DMS53 (cell line): ENCODE measurements at places on chromosomes 11 and 22.

GRCh38 chr22:50270666-50271394, 650 bp upstream of the MAPK11 start:
- DNase-seq: peak; percentile 73

DNA sequence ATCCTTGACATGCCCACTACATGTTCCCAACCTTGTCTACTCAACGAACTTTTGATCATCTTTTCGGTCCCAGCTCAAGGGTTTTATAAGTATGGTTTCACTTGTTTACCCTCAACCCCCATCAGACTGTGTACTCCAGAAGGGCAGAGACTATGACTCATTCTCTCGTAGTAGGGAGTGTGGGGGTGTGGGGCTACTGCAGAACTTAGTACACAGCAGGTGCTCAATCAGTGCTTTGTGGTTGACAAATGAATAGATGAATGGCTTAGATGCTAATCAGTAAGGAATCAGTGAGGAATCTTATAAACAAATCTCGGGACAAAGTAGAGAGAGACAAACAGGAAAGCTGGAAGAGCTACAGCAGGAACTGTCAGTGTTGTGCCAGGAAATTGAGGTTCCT, 151.7 kb upstream of the PLET1 start:
- DNase-seq: peak; percentile 74

GRCh38 chr22:31752096-31752847, 1.5 kb upstream of the DEPDC5 start:
- peak; percentile 15 for DNase-seq

DNA sequence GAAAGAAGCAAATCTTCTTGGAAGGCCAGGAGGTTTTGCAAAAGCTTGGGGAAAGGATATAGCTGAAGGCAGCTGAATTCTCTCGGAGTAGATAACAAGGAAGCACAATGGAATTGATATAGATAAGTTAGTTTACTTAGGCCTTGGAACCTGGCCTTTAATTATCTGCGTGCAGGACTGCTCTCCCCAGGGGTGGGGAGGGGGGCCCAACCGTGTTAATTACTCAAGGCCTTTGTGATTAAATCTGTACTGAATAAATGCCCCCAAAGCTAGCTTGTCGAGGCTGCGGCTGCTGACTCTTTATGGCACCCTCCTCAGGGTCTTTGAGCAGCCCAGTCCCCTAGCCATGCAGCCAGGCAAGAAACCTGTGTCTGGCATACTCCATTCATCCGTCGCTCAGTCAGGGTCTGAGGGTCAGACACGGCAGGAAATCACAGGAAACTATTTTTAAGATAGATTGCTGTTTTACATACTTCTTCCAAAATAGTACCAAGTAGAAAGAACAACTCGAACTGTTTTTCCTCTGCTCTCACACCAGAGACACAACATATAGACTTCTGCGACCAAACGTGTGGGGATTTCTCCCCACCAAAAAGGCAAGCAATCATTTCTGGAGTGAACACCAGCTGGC, 36.5 kb downstream of the MS4A2 start:
- DNase-seq: no peak

DNA sequence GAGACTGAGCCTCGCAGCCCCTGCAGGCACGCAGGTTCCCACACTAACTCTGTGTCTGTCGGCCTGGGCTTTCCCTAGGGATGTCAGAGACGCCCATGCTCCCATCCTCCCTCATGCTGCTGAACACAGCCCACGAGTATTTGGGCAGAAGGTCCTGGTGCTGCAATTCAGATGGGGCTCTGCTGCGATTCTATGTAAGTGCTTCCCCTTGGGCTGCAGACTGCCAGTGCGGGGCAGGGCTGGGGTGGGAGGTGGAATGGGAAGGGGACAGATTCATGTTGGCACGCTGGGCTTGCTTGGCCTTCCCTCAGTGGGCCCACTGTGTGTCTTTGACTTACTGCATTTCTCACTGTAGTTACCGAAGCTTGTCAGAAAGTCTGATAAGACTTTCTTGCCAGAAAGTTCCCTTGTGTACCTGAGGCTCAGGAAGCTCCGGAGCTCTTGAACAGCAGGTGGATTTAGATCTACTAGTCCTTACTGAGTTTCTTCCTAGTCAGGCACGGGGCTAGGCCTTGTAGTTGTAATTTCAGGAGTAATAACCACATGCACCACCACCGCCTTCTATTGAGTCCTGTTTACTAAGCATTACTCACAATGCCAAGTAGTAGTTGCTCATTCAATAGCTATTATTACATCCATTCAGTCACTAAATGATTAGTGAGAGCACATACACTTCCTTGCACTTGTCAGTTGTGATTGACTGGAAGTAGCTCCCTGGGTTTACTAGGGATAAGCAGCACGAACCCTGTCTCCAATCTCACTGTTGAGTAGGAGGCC, 65.2 kb downstream of the CABIN1 start:
- no peak for DNase-seq

DNA sequence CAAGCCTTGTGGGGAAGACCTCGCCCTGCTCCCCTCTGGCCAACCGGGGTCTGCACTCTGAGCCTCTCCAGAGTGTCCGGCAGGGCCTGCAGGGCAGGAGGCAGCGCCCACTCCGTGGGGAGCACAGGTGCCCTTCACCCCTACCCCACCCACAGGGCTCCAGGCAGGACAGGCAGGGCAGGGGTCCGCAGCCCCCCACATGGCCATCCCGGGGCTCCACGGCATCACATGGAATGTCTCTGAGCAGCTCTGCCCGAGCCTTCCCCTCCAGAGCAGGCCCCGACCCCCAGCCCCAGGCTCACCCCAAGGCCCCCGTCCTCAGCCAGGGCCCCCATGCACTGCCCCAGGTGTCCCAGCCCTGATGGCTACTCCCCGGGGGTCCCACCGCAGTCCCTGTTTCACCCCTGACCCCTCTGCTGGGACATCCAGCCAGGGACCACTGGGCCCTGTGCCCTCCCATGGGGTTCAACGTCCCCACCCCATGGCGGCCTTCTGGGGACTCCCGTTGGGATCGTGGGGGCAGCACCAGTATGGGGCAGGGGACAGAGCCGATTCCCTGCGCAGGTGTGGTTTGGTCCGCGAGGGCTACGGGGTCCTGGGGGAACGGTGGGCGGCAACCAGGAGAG, 77.7 kb downstream of the BRD1 start:
- DNase-seq: no peak

DNA sequence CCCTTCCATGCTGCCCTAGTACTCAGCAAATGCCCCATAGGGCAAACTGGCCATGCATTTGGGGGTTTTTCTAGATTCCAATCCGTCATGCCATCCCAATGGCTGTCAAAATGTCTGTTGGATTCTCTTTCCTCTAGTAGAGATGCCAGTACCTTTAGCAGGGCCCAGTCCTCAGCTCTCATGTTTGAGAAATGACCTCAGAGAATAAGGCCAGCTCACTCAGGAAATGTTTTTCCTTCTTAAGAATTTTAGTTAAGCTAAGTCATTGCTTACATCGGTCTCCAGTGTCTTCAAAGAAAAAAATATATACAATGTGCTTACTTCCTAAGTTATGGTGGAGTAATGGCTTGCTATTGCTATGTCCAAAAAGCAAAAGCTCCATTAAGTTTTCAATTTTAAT, 14.1 kb upstream of the ALKBH3 start:
- no peak for DNase-seq

DNA sequence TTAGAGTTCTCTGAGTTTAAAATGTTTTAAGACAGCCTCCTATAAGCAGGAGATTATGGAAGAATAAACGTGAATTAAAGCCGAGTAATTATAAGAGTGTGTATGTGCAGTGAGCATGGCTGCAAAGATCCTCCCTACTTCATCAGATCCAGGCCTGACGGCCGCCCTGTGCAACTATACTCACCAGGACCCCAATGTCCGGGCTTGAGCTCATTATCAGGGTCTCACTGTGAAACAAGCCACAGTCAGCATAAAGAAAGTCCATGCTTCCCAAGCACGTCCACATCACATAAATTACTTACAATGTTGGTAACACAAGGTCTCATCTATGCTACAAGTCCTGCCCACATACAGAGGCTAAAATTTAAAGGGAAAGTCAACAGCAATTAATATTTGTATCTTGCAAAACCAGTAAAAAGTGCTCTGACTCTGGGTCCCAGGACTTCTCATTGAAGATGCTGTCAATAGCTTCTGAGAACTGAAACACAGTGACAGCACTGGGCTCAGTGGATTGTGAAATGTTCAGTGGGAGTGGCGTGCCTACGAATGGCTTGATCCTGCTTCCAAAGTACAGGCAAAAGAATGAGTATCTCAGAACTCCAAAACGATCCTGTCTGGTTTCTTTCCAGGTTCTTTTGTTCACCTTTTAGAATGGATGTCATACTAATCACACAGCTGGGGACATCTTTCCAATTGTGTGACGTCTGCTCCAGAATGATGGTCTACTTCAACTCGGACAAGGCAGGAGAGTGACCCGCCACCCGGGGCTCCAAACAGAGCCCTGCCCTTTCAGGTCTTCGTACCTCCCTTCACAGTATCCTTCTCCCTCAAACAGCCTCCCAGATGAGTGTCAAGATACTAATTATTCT, 72.1 kb upstream of the ARFGAP3 start:
- DNase-seq: no peak

GRCh38 chr22:41805639-41806038, 5.2 kb downstream of the CCDC134 start:
- DNase-seq: no peak

DNA sequence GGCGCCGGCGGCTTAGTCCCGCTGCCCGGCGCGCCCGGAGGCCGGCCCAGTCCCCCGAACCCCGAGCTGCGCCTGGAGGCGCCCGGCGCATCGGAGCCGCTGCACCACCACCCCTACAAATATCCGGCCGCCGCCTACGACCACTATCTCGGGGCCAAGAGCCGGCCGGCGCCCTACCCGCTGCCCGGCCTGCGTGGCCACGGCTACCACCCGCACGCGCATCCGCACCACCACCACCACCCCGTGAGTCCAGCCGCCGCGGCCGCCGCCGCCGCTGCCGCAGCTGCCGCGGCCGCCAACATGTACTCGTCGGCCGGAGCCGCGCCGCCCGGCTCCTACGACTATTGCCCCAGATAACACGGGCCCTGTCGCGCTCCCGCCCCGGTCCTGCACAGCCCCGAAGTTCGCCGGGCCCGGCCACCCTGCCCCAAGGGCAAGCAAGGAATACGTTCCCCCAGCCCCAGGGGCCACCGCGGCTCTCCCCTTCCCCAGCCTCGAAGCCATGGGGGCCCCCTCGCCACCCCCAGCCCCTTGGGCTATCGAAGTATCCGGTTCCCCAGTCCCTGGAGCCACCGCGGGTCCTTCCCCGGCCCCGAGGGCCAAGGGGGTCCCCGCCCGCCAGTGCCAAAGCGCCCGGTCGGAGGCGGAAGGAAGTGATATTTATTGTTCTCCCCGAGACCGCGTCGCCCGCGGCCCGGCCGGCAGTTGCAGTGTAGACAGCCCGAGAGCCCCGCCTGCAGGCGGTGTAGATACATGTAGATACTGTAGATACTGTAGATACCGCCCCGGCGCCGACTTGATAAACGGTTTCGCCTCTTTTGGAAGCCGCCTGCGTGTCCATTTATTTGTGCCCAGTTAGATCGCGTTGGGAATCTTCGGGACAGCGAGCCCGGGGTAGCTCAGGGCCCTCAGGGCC, 6.2 kb downstream of the TBX1 start:
- peak; percentile 79 for DNase-seq

- no peak for DNase-seq
These were observed 37.1 kb downstream of the RPL27A start for GRCh38 chr11:8719721-8720120.
